ENCODE measurements at places on chromosomes 4 and X.

GRCh38 chrX:120456973-120457372 is 12.1 kb downstream of the LAMP2 start:
- DNase-seq, result no peak

GRCh38 chrX:108203540-108203939 is 112.0 kb downstream of the ATG4A start:
- DNase-seq, result no peak

- no peak for DNase-seq
Observed at GRCh38 chrX:138939038-138939437, 227.5 kb upstream of the FGF13 start.

DNA sequence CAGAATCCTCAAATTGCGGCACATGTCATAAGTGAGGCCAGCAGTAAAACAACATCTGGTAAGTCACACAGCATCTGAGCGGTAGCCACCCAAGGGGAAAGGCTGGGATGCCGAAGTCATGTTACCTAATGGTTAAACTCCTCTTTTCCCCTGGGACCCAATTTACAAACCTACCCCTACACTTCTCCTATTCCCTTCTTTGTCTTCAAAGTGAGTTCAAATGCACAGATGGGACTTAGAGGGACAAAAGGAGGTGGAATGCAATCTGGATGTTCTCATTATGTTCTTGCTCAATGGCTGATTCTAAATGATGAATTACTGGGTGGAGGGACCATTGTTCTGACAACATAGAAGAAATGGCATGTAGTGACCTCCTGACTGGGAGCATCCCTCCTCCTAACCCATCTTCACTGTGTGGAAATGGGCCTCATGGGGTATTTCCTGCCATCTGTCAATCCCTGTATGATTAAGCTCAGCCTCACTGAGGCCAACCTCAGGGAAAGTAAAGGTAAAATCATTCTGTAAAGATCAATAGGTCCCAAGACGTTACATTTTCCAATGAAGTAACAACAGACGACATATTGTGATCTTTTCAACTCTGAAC is 8.5 kb downstream of the CD40LG start:
- DNase-seq, result no peak

DNA sequence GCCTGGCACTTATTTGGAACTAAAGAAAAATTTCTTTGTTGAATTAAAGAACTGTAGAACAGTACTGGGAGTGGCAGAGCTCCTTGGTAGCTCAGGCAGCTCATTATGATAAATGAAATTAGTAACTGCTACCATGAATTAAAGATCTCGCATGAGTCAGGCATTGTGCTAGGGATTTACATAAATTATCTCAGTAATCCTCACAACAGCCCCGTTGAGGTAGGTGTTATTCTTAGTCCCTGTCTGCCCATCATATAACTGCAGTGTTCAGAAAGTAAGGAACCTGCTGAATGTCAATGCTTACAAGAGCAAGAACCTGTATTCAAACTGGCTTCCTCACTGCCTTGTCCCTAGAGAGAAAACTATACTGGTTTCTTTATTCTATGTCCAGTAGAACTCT is 108.3 kb downstream of the NLGN4X start:
- no peak for DNase-seq

DNA sequence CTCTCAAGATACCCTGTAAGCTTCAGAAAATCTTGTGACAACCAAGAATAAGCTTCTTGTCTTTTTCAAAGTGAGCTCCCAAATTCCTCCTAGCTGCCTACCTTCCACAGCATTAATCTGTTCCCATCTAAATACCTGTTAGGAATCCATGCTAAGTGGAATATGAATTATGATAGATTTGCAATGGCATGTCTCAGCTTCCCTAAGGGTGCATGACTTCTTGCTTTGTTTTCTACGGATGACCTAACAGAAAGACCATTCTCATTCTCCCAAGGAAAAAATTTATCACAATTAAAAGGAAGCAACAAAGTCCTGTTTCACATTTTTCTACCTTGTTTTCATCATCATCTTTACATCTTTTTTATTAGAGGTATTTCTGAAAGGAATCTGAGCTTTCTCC is 532.7 kb downstream of the GRXCR1 start:
- no peak for DNase-seq

DNA sequence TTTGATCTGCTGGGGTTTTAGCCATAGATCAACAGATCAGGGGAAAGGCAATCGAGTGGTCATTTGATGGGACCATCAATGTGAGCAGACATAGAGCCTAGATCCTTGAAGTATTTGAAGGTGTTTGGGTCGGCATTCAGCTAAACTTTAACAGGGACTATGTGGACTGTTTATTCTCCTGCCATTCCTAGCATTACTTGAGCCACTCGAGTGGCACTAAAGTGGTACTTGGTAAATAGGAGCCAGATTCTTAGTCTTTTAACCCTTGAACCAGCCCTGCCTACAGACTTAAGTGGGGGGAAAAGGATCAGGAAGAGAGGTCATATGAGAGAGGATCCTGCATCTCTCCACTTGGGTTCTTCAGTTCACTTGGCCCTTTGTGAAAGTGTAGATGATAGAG is 3.8 kb downstream of the MSN start:
- DNase-seq, result no peak

DNA sequence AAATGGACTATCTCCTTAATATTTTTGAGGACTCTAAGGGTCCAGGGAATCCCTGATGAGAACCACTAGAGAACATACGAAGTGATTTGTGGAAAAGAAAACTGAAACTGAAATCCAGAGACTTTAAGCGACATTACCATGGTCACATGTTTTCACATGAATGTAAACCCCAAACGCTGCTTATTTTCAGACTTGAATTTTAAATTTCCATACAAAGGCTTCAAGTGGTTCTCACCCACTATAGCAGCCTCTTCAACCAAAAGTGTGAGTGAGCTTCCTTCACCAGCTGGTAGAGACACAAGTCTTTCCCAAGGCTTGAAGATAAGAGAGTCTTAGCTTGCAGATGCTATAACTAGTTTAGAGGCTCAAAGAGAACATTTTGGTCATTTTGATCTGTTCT is 232.7 kb downstream of the MGST2 start:
- no peak for DNase-seq

DNA sequence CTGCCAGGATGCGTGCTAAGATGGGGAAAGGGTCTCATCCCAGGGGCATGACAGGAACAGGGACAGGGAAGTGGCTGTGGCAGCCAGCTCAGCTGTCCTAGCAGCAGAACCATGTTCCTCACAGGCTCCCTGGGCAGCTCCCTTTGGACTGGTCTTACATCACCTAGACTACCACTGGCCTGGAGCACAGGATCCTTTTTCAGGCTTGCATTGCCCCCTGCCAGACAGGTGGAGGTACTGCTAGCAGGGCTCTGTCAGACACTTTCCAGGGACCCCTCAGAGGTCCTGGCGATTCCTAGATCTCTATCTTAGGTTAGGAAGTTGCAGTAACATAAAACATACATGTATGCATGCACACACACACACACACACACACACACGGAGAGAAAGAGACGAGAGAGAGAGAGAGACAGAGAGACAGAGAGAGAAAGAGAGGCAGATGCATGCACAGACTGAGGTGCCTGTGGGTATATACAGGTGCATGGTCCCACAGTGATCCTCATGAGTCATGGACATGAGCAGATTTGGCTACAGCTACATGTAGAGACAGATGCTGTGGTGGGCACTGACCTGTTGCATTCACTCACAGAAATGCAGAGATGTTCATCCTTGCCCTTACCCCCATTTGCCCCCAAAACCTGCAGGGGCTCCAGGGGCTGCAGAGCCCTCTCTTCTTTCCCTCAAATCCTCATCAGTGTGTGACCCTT is 63.6 kb downstream of the STARD8 start:
- peak; percentile 13 for DNase-seq

DNA sequence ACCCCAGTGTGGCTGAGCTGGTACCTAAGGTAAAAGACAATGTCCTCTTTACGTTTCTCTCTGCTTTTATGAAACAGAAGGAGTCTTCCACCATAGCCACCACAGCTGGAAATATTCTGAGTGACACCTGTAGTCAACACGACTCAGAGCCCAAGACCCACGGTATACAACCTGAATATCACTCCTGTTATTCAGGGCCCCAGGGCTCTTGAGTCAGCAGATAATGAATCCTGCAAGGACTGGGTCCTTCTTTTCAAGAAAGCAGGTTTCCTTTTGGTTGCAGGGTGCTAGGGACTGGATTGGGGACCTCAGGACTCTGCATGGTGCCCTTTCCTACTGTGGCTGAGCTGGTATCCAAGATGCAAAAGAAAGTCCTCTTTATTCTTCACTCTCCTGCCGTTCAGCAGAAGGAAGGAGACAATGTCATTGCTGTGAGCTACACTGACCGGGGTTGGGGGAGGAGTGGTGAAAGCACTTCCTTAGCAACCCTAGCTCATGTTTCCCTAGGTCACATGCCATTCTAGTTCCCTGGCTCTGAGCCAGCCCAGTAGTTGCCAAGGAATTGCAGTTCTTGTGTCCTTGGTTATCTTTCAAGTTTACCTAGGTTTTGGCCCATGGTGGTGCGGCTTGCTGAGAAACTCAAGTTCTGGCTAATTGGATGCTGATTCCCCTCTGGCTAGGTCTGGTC is 23.7 kb upstream of the UNC5C start:
- no peak for DNase-seq

GRCh38 chr4:184845367-184846021 is 19.7 kb upstream of the ACSL1 start:
- no peak for DNase-seq

DNA sequence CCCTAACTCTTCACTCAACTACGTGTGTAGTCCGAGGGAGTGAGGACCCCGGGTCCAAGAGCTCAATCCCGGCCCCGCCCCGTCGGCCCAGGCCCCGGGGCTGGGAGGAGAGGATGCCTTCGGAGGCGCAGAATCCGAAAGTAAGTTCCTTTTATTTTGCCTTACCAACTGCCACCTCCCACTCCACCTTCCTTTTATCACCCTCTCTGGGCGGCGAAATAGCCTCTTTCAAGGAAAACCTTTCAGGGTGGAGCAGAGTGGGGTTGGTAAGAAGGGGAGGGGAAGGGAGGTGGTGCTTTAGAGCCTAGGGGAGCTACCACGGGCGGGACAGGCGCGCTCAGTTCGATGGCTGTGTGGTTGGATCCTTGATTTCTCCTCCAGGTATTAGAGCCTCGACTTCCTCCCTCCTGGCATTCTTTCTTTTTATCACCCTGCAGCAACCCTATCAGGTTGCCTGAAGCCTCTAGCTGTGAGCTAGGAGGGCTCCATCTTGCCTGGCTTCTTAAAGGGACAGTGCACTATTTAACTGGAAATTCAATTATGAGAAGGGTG is 191.2 kb downstream of the RRAGB start:
- peak; percentile 6 for DNase-seq

Data from stimulated activated naive CD8-positive, alpha-beta T cell treated with anti-CD3 and anti-CD28 coated beads, Interleukin-15, Interleukin-2, amounts not matched to agents 100 U/mL and 50 U/mL, for 24 hours (primary cell).